GM12892 (cell line): ENCODE measurements at places on chromosomes 3 and 15.

- no peak for DNase-seq
Observed at GRCh38 chr3:142892714-142893113, 3.8 kb upstream of the PCOLCE2 start.

DNA sequence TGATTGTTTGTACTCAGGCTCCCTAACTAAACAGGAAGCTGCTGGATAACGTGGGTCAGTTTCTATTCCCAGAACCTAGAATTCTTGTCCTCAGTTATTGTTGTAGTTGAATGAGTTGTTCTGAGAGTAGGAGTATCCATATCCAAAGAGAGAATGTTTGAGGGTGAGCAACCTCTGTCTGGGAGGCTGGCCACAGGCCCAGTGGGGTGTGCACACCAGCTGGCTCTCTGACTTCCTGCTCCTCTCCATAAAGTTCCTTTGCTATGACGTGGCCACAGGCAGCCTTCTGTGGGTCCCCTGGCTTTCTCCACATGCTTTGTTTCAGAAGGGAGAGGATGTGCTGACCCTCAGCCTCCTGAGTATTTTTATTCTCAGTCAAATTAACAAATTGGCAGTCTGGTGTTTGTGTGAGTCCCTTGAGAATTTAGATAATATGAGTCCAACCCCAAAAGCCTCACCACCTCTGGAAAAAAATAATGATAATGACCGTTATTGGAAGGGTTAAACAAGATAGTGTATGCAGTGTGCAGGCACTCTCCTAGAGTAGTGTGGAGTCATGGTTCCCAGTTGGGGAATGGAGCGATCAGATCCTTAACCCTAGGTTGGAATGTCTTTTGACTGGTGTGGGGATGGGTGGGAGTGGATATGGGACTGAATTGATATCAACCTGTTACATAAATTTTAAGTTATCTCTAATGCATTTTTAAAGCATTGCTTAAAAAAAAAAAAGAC is 47.6 kb upstream of the MED12L start:
- no peak for DNase-seq

- DNase-seq = no peak
Observed at GRCh38 chr3:196327405-196327804, 9.4 kb upstream of the DYNLT2B start.

DNA sequence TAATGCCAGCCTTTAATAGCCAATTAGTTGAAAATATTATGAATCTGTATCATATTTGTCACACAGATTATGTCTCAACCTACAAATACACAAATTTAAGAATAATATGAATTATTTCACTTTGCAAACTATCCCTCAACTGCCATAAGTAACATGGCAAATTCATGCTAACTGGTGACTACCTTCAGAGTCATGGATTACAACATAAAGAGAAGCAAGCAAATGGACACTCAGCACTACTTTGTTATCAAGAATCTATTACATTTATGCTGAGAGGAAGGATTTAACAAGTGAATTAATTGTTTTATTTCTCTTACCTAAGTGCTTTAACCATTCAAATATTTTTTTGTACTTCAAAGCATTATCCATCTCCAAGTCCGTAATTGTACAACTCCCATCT is 103.1 kb upstream of the BCL6 start:
- DNase-seq = no peak

DNA sequence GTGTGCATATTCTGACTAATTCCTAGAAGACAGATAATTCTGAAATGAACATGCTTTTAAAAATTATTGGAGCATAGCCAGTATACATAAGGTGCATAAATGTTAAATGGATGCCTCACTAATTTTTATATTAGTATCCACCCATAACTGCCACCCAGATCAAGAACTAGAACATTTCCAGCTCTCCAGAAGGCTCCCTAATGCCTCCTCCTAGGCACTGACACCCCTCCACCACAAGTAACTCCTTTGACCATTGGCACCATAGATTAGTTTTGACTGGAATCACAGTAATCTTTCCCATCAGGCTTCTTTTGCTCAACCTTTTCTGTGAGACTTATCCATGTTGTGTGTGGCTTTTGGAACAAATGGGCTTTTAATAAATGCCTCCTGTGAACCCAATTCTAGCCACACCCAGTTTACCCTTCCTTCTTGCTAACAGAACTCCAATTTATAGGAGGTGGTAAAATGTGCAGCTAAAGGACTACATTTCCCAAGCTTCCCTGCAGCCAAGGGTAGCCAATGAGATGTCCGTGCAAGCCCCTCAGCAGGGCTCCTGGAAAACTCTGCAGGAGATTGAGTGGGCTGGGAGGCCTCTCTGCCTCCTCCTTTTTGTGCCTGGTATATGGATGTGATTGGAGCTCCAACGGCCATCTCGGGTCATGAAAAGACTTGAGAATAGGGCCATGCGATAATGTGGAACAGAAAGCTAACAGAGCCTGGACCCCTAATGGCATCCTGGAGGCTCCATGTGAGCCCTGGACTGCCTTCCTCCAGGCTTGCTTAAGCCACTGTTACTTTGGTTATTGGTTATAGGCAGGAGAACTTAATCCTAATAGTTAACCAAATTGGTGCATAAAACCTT is 322.6 kb upstream of the TLE3 start:
- DNase-seq = no peak

- no peak for DNase-seq
Observed at GRCh38 chr3:160401291-160402095, 2.0 kb downstream of the SMC4 start.

GRCh38 chr3:37456781-37457180 is 282.4 kb upstream of the LRRFIP2 start:
- DNase-seq = no peak

DNA sequence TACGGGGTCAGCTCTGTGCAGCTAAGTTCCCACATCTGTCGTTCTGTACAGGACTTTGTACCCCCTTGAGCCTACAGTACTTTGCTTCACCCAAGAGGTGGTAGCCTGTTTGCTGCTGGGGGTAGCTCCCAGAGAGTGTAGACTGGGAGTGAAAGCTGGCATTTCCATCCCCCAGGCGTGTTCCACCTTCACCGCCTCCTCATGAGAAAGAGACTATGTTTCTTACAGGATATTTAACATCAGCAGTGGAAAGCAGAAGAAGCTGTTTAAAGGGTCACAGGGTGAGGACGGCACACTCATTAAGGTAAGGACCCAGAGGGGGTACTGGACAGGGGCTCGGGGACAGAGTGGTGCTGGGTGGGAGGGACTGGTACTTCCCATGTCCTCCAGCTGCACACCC is 10.1 kb upstream of the JMJD7 start:
- no peak for DNase-seq

DNA sequence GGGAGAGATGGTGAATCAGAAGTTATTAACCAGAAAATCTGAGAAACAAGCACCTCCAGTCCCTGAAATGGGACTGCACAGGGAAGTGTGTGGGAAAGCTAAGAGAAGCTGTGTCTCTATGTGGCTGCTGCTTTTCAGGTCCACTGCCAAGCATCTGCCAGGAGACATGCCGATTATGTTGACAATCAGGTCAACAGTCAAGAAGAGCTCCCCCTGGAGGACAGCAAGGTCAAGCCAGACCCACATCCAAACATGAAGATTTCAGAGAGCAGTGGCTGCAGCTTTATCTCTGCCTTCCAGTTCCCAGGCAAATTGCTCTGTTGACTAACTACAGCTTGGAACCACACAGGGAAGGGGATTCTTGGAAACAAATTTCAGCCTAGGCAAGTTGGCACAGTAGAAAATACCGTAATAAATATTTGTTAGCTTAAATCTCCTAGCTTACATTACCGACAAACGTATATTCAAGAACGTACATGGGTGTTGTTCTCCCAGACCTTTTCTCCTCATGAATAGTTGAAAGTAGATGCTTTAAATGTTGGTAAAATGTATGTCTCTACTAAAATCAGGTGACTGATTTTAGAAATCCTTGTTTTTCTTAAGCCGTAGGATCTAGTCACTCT is 394.5 kb upstream of the RARB start:
- DNase-seq = peak; percentile 1

DNA sequence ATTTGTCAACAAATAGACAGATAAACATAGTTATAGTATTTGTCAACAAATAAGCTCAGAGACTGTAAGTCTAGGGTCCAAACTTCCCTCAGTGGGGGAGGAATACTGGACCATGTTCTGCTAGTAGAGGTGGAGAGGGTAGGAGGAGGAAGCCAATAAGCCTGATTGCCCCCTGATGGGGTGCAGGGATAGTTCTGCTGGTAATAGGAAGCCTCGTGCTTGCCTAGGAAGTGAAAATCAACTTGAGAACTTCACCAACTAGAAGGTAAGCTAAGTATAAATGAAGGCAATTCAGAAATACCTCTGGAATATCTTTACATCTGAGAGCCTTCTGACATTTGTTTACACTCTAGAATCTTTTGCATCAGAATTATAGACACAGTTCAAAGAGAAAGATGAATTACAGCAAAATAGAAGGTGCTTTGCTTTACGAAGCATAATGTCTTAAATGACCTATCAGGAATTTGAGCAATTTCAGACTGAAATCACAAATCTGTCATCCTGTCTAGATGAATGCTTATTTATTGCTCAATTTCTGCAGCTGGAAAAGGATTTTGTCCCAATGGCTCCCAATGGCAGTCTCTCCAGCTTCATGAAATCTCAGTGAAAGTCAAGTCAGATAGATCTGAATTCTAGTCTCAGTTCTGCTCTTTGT is 225.6 kb upstream of the TBC1D5 start:
- DNase-seq = no peak

GRCh38 chr3:116140100-116140689 is 305.1 kb downstream of the LSAMP start:
- DNase-seq = no peak
